ENCODE measurements at places on chromosomes 6 and 20. TPM values are rescaled to one million over a fixed set of nuclear protein-coding genes. Genes with fewer than 3 reads are reported as not detected.

The THBD gene
- 0.82 TPM for total RNA-seq

GRCh38 chr6:35411066-35411465 is 41.1 kb upstream of the FANCE start:
- DNase-seq: no peak

The ZNF165 gene
- 4.0 TPM for total RNA-seq

GRCh38 chr6:12386816-12387215 is 96.7 kb downstream of the EDN1 start:
- no peak for DNase-seq

DNA sequence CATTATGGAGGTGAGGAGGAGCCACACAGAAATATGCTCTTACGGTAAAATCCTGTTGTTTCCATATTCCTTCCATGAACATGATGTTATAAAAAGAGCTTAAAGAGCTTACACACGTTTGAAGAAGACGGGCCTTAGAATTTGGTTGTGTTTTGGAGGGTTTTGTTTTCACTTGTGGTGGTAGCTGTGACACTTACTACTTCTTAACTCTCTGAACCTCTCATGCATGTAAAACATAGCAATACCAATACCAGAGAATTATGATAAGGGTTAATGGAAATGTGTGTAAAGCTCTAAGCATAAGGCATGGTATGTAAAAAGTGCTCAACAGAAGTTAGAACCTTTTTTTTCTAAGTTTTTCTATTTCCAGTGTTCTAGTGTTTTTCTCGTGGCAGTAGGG is 256.1 kb upstream of the KCNQ5 start:
- no peak for DNase-seq

The GJA10 gene
- total RNA-seq: not detected

The HMGN3 gene
- 106 TPM for total RNA-seq

DNA sequence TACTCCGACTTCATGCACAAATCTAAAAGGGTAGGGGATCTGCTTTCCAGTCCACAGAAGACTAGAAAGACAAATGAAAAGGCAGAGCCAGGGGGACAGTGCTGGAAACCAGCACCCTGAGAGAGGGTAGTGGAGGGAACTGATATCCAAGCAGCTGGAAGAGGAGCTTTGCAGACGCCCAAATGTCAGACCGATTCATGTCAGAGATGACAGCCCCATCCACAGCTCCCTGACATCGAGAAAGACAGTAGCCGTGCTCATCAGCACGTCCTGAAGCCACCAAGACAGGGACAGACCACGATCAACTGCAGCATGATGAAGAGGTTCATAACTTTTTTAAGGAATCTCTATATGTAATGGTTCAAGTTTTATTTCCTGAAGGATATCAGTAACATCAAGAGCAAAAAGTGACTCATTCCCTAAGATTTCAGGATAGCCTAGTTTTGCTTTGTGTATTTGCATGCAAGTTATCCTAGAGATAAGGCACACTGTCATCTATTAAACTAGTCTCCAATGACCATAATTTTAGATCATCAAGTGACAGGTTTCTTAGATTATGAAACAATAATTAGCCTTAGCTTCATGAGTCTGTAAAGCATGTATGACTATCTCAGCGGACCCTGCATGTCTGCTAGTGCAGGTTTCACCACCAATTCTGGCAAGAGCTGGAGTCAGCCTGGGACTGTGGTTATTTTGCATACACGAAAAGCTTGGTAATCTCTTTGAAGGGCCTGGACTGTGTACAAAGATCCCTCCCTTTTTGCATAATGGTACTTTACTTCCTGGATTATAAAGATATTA is 43.0 kb downstream of the PRDM1 start:
- no peak for DNase-seq

The DZANK1 gene
- total RNA-seq: 5.3 TPM

The FOXF2 gene
- total RNA-seq: 0.27 TPM

- DNase-seq: no peak
Measured at GRCh38 chr20:31684153-31685015, 38.3 kb downstream of the BCL2L1 start.

The TBC1D22B gene
- 15.2 TPM for total RNA-seq

DNA sequence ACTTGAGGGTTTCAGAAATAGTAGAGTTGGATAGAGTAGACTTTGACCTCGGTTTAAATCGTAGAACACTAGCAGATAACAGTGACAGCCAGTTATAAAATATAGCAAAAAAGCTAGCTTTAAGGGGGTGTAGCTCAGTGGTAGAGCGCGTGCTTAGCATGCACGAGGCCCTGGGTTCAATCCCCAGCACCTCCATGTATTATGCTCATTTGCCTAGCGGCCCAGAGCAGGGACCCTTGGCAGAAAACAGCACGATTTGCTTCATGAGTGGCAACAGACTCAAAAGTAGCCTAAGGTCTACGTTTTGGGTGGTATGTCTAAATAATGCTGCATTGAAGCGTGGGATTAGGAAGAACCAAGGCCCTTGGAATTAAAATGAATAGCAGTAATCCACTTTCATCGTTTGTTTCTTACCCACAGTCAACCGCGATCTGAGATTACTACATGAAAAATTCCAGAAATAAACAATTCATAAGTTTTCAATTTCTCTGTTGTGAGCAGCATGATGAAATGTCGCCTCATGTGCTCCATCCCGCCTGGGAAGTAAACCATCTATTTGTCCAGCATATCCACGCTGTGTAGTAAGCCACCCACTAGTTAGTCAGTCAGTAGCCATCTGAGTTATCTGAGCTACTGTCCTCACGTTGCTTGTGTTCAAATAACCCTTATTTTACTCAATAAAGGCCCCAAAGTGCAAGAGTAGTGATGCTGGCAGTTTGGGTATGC is 184.9 kb downstream of the GPX5 start:
- DNase-seq: no peak

GRCh38 chr6:91020744-91021143 is 433.9 kb upstream of the MAP3K7 start:
- DNase-seq: no peak

Data from mesothelial cell of epicardium (in vitro differentiated cells).